ENCODE measurements at places on chromosomes 3 and 15.

- no peak for DNase-seq
Measured at GRCh38 chr3:192841428-192841827, 76.2 kb downstream of the MB21D2 start.

GRCh38 chr15:57646087-57646486 lies 54.4 kb downstream of the MYZAP start:
- no peak for DNase-seq

DNA sequence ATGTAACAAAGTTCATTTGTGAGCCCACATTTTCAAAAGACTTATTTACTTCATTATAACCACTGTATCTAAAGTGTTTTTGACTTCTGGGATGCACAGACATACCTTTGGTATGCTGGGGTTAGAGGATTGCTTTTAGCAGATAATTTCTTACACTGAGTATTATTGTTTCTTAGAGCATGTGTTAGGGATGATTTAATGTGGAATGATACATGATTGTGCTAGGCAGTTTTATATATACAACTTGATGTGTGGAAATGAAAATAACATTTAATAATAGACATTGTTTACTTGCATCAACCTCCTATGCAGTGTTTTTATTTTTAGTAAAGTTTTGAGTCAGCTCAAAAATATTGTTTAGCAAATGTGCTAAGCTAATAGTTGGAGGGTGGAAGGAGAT lies 3.4 kb downstream of the KIF23 start:
- DNase-seq = no peak

DNA sequence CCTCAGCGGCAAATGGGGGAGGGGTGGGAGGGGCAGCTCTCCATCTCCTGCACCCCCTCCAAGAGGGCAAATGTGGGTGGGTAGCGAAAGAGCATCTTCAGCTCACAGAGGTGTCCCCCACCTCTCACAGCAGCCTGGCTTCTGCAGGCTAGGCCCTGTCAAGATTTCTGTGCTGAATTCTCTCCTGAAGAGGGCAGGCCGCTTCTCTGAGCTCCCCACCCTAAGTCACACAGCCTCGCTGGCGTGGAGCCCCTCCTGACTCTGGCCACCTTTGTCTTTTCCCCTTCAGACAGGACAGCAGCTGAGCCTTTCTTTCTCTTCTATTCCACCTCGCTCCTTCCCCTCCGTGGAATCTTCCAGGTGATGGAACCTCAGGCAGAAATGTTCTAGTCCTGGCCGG lies 26.3 kb upstream of the ADAMTS7 start:
- no peak for DNase-seq

- no peak for DNase-seq
Measured at GRCh38 chr15:101027920-101028319, 108.8 kb downstream of the LRRK1 start.

DNA sequence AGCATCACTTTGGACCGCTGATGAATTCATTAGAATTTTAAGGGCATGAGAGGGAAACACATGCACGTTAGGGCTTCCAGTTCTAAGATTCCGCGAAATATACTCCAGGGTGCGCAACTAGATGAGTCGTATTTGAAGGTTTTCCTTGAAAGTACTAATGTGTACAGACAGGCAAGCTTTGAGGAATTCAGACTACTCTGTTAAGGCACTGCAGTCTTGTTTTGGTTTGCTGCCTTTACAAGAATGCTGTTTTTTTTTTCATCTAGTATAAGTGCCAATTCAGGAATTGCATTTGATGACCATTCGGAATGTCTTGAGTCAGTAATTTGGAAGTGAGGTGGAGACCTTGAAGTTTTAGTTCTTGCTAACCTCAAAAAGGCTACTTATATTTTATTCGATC lies 19.1 kb downstream of the TRNT1 start:
- DNase-seq = no peak

GRCh38 chr3:194344012-194344411 lies 7.1 kb downstream of the CPN2 start:
- DNase-seq = peak; percentile 73

DNA sequence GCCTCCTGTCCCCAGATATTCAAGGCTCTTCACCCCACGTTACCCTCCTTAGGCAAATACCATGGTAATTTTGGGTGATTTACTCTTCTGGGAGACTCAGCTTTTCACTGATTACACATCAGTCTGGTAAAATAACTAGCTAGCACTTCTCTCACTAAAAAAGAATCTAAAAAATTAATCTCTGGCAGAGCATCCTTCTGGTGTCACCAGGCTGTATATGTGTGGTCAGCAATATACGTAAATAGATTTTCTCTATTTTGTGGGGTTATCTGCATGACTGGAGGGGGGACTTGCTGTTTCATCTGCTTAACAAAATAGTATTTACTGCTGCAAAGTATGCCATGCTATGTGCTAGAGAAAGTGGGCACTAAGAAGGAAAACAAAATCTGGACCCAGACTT lies 45.1 kb downstream of the LRRC28 start:
- no peak for DNase-seq

GRCh38 chr3:42035816-42036482 lies 55.2 kb upstream of the TRAK1 start:
- DNase-seq = no peak

- DNase-seq = no peak
Measured at GRCh38 chr3:171192176-171192854, 165.8 kb upstream of the SLC2A2 start.

- no peak for DNase-seq
Measured at GRCh38 chr3:157387708-157388435, 48.8 kb upstream of the PTX3 start.

DNA sequence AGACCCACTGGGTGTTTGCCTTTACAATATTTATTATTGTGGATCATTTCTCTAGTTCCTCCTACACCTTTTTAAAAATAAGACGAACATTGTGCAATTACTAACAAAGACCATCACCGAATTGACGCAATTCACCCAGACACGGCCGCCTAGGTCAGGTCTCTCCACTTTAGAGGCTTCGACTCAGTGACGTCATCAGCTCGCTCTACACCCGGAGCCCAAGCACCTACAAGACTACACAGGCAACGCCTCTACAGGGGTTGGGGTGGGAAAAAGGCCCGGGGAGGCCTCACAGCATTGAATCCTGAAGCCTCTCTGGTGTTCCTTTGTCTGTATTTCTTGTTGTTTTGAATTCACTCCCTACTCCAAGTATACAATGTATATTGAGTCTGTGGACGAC lies 16.6 kb downstream of the ZIC4 start:
- no peak for DNase-seq

- no peak for DNase-seq
Measured at GRCh38 chr15:89244574-89244903, 760 bp downstream of the FANCI start.

DNA sequence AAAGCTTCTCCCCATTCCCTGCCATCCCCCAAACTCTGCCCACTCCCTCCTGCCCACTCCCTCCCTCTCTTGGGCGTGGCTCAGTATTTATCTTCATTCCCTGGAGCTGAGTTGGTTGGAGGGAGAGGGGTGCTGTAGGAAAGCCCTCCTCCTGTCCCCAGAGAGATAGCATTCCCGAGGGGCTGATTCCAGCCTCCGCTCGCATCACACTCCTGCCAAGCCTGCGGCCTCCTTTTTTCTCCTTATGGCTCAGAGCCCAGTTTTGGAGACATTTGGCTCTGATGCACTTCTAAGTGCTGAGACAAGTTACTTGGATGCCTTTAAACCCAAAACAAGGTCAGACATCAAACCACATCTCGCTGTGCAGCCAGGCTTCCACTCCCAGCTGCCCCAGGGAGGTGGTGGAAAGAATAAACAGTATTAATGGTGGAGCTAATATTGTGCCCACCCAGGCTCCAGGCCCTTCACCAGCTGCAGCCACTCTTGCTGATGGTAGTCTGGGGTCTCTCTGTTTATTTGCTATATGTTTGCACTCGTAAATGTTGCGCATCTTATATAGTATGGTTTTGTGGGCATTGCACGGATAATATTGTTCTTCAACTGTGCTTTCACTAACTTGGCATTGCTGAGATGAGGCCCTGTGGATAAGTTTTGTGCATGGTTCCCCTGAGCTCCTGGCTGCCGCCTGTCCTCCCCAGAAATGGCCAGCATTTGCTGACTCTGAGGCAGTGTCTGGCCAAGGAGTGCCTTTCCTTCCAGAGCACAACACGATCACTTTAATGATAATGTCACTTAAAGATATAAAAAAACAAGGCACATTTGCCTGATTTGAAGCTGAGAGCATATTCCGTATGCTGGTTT lies 157.2 kb downstream of the LRRC28 start:
- DNase-seq = no peak

DNA sequence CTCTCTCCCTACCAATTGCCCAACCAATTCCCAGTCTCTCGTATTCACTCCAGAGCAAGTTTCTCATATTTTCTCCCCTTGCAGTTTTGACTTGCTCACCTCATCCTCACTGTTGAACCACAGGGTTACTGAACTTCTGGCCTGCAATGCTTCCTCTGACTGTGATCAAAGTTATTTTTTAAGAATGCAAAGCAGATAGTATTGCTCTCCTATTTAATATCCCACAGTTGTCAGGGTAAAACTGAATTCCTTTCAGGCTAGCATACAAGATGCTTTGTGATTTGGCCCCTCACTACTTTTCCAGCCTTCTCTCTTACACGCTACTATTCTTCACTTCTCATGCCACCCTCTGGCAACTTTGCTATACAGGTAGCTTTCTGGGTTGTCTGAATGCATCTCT lies 80.9 kb downstream of the LRRFIP2 start:
- DNase-seq = no peak

DNA sequence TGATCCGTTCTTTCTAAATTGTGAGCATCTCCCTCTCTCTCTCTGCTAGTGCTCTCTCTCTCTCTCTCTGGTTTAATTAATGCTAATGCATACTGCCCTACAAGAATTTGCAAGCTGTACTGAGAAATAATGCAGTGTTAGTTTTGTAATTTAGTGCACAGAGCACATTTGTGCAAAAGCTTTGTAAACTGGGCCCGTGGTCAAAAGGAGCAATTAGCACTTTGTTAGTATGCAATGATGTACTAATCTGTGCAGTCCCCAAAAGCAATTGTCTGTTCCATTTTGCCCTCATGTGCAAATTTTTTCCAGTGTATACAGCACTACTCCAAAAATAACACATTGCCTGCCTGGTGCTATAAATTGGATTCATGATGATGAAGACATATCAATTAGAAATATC lies 184.6 kb upstream of the CMC1 start:
- DNase-seq = no peak

- DNase-seq = peak; percentile 100
Measured at GRCh38 chr3:101676765-101677435, at the start of gene ZBTB11. Gene ZBTB11 (minus strand): TSS chr3:101677132. CDS start chr3:101676914, 218 bp downstream.

- DNase-seq = no peak
Measured at GRCh38 chr15:88775776-88776175, 27.5 kb upstream of the ACAN start.

DNA sequence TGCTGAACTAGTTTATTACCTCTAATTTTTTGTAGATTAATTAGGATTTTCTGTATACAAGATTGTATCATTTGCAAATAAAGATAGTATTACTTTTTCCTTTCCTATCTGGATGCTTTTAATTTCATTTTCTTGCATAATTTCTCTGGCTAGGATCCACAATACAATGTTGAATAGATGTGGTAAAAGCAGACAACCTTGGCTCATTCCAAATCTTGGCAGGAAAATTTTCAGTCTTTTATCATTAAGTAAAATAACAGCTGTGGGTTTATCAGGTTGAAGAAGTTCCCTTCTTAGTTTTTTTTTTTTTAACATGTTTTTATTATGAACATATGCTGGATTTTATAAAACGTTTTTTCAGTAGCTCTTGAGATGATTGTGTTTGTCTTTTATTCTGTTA lies 422.6 kb downstream of the AGBL1 start:
- no peak for DNase-seq

DNA sequence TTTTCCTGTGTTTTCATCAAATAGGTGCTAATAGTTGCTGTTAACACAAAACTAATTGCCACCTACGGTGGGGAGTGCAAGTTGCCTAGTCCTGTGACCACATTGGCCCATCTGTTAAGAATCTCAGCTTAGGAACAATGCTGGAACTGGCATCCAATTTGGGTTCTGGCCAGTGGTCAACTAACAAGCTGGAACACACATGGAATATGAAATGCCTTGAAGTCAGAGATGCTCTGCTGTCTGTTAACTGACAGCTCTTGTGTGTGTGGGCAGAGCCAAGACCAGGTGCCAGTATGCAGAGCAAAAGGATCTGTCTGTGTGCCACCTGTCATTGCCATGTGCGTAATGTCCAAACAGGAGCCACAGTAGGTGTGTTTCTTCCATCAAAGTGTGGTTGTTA lies 460.8 kb downstream of the ROBO2 start:
- DNase-seq = no peak

- no peak for DNase-seq
Measured at GRCh38 chr15:34722439-34722836, 32.4 kb downstream of the GJD2 start.

- DNase-seq = no peak
Measured at GRCh38 chr3:4533489-4534443, 40.6 kb downstream of the ITPR1 start.

DNA sequence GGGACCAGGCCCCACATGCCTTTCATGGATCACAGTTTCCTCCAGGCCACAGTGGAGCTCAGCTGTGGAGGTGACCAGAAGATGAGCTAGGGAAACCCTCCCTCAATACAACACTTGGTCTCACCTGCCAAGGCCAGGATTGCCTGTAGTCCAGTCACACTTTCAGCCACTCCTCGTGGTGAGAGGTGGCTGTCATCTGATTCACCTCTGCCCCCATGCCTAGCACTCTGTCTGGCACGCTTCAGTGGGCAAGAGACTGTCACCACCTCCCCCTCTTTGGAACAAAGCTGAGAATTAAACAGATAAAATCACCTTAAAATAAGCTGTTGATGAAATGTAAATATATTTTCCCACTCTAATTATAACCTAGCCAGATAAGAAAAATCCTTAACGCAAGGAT lies 4.0 kb upstream of the IL17RD start:
- no peak for DNase-seq

GRCh38 chr15:69812861-69813261 lies 284.9 kb downstream of the TLE3 start:
- DNase-seq = no peak

DNA sequence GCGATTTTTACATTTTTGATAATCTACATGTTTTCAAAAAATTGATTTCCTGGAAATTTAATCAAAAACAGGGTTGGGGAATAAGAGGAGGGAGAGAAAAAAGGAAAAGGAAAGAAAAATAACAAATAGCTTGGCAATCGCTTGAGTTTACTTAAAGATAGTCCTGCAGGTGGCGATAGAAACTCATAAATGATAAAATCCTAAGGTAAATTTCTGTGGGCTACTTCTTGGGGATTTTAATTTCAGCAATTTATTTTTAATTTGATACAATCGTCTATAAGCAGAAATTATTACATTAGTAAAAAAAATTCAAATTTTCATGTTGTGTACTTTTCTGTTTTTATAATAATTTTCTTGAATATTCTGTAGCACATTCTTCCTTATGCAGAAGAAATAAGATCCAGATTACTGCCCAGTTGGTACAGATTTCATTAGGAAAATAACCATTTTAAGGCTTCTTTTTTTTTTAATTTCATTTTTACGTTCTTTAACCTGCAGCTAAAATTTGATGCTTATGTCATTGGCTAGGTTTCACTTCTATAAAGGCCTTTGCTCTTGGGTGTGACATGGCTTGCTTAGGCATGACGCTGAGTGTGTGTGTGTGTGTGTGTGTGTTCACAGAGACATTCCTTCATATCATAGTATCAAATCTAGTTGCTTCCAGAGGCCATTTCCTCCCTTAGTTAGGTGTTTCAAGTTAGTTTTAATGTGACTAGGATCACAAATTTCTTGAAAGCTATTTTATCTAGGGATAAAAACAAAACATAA lies 181.8 kb downstream of the MCTP2 start:
- no peak for DNase-seq

- DNase-seq = no peak
Measured at GRCh38 chr3:107432646-107433045, 55.4 kb downstream of the CCDC54 start.

Measured in activated T-cell treated with anti-CD3 and anti-CD28 coated beads, Interleukin-2, amount 50 U/mL, for 4 hours (primary cell).